Spinal cord (tissue), 10 donors: ENCODE measurements at places on chromosomes 1 and 21. TPM values are rescaled to one million over a fixed set of nuclear protein-coding genes. Genes with fewer than 3 reads are reported as not detected.

DNA sequence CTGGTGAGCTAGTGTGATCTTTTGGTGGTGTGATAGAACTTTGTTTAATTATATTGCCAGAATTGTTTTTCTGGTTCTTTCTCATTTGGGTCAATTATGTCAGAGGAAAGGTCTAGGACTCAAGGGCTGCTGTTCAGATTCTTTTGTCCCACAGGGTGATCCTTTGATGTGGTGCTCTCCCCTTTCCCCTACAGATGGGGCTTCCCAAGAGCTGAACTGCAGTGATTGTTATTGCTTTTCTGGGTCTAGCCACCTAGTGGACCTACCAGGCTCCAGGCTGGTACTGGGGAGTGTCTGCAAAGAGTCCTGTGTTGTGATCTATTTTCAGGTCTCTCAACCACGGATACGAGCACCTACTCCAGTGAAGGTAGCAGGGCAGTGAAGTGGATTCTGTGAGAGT, 25.9 kb upstream of the CD84 start:
- no peak for DNase-seq

- DNase-seq = no peak
Measured at GRCh38 chr1:69697340-69697739, 129.6 kb downstream of the LRRC7 start.

DNA sequence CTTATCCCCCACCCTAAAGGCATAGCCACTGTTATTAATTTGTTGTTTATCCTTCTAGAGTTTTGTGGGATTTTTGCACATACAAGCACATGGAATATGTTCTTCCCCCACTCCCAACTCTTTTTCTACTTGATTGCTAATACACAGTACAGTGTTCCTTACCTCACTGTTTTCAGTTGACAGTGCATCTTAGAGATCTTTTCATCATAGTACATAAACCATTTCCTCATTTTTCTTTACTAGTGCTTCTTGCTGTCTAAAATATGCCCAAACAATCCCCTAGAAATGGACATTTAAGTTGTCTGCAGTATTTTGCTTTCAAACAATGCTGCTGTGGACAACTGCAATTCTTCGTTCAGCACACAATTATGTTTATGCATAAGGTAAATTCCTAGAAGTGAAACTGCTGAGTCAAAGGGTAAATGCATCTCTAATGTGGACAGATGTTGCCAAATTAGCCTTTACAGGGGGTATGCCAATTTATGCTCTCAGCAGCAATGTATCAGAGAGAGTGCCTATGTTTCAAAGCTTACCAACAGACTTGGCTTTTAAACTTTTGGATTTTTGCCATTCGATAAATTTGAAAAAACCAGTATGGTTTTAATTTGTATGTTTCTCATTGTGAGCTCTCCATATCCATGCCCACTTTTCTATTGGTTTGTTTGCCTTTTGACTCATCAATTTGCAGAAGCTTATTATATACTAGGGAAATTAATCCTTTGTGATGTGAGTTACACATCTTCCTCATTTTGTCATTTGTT, 132.6 kb downstream of the MRPS6 start:
- no peak for DNase-seq

PSMA5 gene
- 69.9 TPM for polyA plus RNA-seq

THEM4 gene
- 25.8 TPM for polyA plus RNA-seq

GRCh38 chr1:156797212-156797871, 19.3 kb downstream of the SH2D2A start:
- DNase-seq = no peak

CENPL gene
- polyA plus RNA-seq = 7.1 TPM

GRCh38 chr1:190029441-190029840, 448.2 kb downstream of the BRINP3 start:
- no peak for DNase-seq

DNA sequence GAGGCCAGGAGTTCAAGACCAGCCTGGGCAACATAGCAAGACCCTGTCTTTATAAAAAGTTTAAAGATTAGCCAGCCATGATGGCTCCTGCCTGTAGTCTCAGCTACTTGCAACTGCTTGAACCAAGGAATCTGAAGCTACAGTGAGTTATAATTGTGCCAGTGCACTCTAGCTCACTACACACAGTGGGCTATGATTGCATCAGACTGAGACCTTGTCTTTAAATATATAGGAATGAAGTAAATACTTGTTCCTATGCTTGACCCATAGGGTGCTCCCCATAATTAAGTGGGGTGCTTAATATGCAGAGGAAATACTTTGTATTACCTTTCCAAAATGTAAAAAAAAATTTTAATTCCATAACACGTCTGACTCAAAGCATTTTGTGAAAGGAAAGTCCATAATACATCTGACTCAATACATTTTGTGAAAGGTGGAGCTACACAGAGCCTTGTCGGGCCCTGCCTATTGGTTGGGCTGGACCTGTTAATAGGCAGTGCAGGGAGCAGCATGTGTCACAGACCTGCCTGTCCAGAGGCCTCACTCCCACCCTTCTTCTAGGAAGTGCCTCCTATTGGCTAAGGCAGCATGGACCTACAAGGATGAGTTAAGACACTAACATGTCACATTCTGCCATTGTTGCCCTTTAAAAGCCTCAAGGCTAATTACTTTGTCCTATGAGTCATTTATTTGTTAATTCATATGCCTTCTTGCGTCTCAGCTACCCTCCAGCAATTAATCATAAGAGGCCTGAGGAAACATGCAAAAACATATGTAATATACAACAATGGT, 33.6 kb downstream of the CD58 start:
- DNase-seq = no peak

CCDC190 gene
- not detected for polyA plus RNA-seq

- no peak for DNase-seq
Measured at GRCh38 chr1:241465673-241466072, 53.9 kb downstream of the FH start.

SCCPDH gene
- 59.3 TPM for polyA plus RNA-seq

GRCh38 chr1:225757927-225758656, 19.5 kb upstream of the SRP9 start:
- DNase-seq = no peak

S100A2 gene
- polyA plus RNA-seq = 0.40 TPM

SLC25A34 gene
- 4.4 TPM for polyA plus RNA-seq

- peak; percentile 19 for DNase-seq
Measured at GRCh38 chr1:105793536-105794146, 1262.8 kb upstream of the PRMT6 start.

DNA sequence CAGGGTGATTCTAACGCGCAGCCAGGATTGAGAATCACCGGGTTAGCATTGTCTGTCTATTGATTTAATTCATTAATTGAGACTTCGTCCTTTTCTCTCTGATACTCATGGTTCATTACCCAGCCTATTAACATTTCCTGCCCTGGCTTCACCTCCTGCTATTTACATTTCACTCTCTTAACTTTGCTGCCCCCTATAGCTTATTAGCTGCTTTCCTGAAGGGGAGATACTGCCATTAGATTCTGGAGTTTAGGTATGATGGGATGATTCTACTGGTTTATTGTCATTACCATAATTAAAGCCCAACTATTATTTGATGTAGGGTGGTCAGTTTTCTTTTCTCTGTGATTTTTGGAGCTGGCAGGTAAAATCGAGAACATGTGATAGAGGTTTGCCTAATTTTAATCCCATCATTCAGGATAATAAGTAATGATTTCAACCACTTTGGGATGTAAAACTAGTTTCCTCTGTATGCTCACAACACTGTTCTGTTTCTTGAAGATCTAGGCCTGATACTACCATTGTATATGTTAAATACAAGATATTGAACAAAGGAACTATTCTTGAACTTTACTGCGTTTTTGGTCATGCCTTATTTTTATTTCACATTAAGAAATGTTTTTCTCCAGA, 6.4 kb downstream of the PPP2R5A start:
- peak; percentile 69 for DNase-seq

- DNase-seq = peak; percentile 18
Measured at GRCh38 chr21:36630485-36631206, 68.3 kb upstream of the SIM2 start.

DNA sequence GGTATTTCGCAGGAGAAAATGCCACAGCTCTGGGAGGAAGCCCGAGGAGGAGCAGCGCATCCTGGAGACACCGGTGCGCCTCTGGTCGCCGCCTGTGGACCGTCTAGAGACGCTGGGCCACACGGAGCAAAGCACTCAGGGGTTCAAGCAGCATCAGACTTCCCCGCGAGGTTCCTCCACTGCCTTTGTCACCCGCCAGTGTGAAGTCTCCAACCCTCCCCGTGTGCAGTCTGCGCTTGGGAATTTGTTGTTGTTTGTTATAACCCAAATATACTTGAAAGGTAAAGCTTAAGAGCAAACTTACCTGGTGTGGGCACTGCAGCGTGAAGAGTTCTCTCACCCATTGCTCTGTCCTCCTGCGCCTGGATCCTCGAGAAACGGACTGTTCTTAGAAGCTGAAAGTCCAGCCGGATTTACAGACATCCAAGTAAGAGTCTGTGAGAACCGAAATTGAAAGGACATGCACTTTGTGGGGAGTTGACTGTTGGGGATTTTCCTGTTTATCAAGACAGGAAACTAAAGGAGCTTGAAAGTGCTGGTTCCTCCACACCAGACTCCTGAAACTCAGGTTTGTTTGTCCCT, at the start of gene GBP4:
Gene GBP4 (minus strand): TSS at position 452 of the 582 bp plus-strand sequence. CDS start 108 bp downstream, at position 344.
- DNase-seq = no peak

SNAP47 gene
- 60.0 TPM for polyA plus RNA-seq

- DNase-seq = no peak
Measured at GRCh38 chr1:196877964-196878363, 9.9 kb upstream of the CFHR4 start.

DNA sequence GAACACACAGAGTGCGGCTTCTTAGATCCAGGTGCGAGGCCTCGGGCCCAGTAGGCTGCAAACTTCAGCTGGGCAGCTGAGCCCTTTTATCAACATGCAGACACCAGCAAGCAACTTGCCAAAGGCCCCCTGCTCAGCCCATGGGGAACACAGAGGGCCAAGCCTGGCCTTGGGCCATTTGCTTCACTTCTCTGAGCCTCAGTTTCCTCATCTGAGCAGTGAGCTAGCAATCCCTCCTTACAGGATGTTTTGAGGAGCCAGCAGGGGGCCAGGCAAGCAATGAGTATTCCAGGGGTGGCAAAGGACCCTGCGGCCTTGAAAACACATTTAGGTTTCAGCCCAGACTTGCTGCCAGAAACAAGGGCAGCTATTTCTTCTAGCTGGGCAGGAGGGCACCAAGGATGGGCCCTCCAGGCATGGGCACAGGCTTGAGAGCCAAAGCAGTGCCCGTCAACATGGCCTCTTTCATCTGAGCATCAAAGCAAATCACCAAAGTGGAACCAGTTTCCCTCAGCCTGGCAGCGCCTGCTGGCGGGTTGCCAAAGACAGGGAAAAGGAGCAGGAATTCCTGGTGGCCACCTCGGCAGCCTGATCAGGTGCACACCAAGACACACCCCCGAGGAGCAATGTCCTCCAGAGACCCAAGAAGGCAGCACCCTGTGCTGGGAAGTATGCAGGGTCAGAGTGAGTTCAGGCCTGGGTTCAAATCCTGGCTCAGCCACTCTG, 1.4 kb downstream of the MATN1 start:
- DNase-seq = no peak

DNA sequence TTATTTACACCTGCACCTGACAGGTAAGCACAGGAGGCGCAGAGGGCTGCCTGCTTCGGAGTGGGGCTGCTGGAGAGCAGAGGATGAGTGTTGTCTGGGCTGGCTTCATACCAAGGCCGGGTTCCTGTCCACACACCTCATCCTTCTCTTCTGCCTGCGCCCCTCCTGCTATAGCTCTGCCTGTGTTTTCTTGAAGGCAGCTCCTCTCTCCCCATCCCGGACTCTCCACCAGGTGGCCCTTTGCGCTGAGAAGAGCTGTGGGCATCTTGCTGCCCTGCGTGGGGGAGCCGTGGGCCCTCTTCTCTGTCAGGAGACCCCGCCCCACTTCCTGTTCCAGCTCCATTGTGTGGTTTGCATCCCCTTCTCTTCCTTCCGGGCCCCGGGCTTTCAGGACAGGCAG, 35.0 kb downstream of the ARHGEF10L start:
- no peak for DNase-seq

DNA sequence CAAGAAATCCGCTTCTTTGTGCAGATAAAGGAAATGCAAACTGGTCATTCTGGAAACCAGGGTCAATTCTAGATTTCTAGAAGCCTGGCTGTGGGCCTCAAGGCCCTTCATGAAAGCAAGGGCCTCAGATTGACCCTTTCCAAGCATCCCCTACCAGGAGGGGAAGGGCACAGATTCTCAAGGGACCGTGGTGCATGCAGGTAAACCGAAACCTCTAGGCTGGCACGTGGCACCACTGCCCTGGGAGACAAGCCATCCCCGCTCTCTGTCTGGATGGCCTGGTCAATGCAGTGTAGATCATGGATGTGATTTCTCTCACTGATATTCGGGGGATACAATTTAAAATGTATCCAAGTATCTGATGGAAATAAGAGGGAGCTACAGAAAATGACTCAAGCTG, 69.4 kb downstream of the TOMM20 start:
- no peak for DNase-seq

SKI gene
- 72.3 TPM for polyA plus RNA-seq
